Ovary (tissue), 10 donors: ENCODE measurements at places on chromosomes 2 and 18. TPM values are rescaled to one million over a fixed set of nuclear protein-coding genes. Genes with fewer than 3 reads are reported as not detected.
A peak's percentile ranks its signal among the peaks of the same experiment; 100 is the strongest.

GRCh38 chr2:49490710-49491109, 336.4 kb upstream of the FSHR start:
- DNase-seq: no peak

DNA sequence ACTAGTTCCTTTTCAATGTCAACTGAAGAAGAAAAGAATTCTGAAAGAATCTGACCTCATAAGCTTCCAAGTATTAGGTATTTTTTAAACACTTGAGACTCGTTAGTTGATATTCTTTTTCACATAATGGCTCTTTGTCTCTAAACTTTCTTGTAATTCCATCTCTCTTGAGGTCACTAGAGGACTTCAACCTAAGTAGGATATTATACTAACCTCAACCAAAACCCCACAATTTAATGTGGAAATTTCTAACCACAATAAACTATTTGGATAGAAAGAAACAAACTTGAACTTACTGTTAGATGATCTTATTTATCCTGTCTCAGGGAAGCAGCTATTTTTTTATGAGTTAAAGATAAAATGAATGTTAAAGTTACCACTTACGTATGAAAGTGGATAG, 206.9 kb upstream of the FSIP2 start:
- no peak for DNase-seq

DNA sequence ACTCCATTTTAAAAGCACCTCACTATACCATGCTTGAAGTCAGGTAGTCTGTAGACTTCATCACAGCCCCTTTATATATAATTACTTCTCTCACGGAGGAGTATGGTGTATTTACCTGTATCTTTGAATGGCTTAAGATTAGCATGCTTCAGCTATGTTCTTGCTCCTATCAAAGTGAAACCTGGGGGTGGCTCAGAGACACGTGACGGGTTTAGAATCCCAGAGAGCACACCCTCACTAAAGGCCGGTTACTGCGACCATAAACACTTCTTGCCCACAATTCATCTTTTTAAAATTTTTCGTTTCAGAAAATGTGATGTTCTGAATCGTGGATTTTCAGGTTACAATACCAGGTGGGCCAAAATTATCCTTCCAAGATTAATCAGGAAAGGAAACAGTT, 3.6 kb downstream of the IAH1 start:
- no peak for DNase-seq

DNA sequence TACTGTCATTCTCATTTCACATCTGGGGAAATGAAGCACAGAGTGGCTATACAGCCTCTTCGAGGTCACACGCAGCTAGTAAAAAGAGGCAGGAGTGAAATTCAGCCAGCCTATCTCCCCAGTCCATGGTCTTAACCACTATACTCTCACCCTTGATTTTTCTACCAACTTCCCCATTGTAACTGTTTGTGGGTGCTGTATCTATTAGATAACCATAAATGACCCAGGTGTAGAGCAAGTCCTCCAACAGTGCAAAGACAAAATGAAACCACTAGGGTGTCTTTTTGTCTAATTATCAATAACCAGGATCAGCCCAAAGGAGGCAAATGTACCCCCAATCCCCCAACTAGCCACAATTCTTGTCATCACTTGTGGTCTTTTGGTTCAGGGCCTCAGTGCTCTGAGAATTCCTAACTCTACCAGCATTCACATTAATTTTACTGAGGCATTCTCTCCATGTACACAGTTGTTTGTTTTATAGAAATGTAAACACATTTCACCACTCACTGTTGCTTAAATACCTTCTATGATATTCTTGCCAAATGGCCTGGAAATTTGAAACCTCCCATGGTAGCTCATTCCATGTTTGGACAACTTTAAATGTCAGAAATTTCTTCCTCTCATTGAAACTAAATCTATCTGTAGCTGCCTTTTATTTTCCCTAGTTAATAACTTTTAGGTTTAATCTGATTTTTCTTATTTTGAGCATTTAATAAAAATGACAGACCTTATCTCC, 58.7 kb downstream of the SLC40A1 start:
- no peak for DNase-seq

GRCh38 chr18:11392980-11393885, 216.2 kb upstream of the SLC35G4 start:
- DNase-seq: peak; percentile 33

- no peak for DNase-seq
These were observed 151.5 kb downstream of the ERBB4 start for GRCh38 chr2:212387146-212387545.

DNA sequence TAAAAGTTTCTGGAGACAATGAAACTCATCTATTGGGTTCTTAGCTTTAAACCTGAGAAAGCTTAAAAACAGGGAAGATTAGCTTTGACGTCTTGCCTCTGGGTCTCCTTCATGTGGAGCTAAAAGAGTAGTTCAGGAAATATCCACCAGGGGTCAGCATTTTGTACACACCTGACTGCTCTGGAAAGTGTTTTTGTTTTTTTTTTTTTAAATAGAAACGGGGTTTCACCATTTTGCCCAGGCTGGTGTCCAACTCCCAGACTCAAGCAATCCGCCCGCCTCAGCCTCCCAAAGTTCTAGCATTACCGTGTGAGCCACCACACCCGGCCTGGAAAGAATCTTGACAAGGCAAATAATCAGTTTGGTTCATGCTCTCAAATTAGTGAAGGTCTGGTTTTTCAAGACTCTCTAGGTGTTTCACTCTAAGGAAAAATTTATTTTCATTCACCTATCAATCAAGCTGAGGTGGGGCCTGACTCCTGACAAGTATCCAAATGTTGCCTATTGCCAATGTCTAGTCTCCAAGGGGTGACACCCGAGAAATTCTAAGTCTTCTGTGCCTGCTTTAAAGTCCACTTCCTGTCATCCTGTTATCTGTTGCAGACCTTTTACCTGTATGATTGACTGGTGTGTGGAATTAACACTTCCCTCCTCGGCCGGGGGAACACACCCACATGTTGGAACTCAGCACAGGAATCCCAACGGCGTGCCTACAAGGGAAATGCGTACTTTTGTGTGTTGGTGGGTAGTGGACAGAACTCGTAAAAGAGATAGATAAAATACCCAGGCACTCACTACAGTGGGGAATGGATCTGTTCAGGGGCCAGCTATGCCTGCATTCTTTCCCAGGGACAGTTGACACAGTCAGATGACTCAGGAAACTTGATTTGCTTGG, 11.3 kb downstream of the IL1RN start:
- DNase-seq: no peak

DNA sequence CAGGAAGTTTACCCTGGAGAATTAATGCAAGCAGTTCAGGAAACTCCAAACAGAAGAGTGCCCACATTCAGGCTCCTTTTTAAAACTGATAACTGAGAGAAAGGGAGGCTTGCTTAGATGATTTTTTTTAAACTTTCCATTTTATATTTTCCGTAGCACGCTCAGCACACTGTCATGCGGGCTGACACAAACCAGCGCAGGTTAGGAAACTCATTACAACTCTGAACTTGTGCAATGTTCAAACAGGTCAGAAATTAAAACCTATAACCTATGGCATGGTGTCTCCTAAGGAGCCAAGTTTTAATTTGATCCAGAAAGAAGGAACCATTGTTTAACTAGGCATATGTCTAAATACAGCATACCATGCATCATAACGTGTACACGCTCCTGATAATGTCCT, 117.7 kb upstream of the SMIM21 start:
- no peak for DNase-seq

GRCh38 chr18:23210526-23210925, 75.2 kb downstream of the CABLES1 start:
- no peak for DNase-seq

- no peak for DNase-seq
These were observed 86.5 kb downstream of the LIPG start for GRCh38 chr18:49648326-49648725.

GRCh38 chr2:96694279-96694678, 45.6 kb downstream of the LMAN2L start:
- DNase-seq: no peak

GRCh38 chr2:96685577-96686459, 43.3 kb downstream of the FER1L5 start:
- DNase-seq: no peak

- DNase-seq: no peak
These were observed 31.4 kb downstream of the RNF152 start for GRCh38 chr18:61861372-61861771.

- DNase-seq: no peak
These were observed 93.4 kb upstream of the SIX2 start for GRCh38 chr2:45102579-45103117.

DNA sequence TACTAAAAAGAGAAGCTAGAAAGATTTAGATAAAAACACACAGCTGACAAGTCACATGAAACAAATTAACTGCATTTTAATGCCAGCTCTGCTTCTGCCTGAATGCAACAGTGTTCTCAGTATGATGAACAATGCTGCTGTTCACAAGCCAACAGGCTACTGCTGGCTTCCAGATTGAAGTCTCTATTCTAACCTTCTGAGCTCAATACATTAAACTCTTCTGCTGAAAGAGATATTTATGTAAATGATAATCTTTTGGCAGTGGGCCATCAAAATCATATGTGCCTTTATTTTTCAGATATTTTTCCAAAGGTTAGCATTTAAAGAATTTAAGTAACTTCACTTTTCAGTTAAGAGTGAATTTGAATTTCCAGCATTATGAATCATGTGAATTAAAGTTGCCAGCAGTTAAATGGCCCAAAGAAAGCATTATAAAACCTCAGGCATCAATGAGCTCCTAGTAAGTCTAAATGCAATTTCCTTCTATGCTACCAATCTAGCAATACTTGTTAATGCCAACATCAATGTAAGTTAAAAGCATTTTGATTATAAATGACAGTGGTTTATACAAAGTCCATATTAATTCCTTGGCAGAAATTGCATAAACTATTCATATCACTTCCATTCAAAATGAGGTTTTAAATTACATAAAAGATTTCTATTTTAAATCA, 72.4 kb downstream of the ID2 start:
- DNase-seq: no peak

DNA sequence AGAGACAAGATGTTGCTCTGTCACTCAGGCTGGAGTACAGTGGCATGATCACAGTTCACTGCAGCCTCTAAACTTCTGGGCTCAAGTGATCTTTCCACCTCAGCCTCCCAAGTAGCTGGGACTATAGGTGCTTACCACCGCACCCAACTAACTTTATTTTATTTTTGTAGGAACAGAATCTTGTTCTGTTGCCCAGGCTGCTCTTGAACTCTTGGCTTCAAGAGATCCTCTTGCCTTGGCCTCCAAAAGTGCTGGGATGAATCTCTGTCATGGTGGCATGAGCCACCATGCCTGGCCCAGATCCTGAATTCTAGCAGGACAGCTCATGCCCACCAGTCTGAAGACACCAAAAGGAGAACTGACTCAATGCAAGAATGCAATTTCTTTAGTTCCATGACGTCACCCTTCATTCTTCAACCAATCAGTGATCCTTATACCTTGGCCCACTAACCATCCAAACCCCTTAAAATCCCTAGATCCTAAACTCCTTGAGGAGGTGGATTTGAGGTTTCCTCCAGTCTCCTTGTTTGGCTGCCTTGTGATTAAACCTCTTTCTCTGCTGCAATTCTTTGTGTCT, 25.6 kb upstream of the CXXC1 start:
- DNase-seq: no peak

GRCh38 chr18:24674200-24674599, 213.8 kb downstream of the HRH4 start:
- no peak for DNase-seq

GRCh38 chr2:64979744-64980143, 9.5 kb upstream of the SLC1A4 start:
- DNase-seq: no peak

DNA sequence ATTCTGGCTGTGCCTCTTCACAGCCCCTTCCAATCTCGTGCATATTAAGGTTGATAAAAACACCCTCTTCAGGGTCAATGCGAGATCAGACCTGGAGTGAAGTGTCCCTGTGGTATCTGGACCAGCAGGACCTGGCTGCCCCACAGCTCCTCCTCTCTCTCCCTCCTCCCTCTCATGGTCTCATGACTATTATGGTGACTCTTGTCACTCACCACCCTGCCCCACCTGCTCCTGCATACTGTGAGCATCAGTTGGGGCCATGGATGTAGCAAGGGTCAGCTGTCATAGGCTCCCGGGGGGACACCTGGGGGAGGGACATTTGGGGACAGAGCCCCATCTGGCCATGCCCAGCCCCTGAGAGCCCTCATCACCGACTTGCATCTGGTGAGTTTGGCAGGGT, 50.2 kb downstream of the ODC1 start:
- DNase-seq: no peak

- peak; percentile 73 for DNase-seq
These were observed 678.3 kb upstream of the ID2 start for GRCh38 chr2:8003462-8004075.

DNA sequence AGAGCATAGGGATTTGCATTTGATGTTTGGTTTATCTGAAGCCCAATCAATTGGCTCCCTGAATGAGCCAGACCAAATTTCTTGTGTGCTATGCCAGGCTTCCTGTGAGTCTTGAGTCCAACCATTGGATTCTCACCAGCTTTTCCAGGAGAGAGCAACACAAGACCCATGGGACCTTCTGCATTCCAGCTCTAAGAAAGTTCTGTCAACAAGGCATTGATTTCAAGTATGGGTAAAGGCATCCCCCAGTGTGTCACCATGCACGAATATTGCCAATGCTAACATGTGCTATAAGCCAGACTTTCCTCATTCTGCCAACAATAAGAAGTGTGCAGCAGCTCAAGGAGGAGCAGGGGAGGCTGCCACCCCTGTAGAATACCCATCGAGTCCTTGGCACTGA, 266.6 kb downstream of the ETAA1 start:
- DNase-seq: no peak

- DNase-seq: no peak
These were observed 39.1 kb upstream of the CPS1 start for GRCh38 chr2:210517264-210517663.

Gene HNMT
- 76.5 TPM for total RNA-seq

Gene INHBB
- total RNA-seq: 4.0 TPM

Gene CNDP1
- total RNA-seq: 0.13 TPM

Gene PLEK
- total RNA-seq: 5.1 TPM

Gene CCDC141
- 0.35 TPM for total RNA-seq

Gene AQP12B
- total RNA-seq: 0.18 TPM

Gene BOK
- 10.1 TPM for total RNA-seq

Gene GPR75
- total RNA-seq: 2.4 TPM

Gene SLC4A5
- total RNA-seq: 4.5 TPM

Gene MCEE
- 17.3 TPM for total RNA-seq

Gene CERKL
- total RNA-seq: 0.12 TPM

Gene TEKT4
- total RNA-seq: not detected

Gene SDC1
- 4.5 TPM for total RNA-seq
